Stimulated activated CD4-positive, alpha-beta T cell treated with anti-CD3 and anti-CD28 coated beads, Interleukin-15, amount 100 ng/mL, for 24 hours (primary cell): ENCODE measurements at places on chromosomes 2 and 18.
A peak's percentile ranks its signal among the peaks of the same experiment; 100 is the strongest.

DNA sequence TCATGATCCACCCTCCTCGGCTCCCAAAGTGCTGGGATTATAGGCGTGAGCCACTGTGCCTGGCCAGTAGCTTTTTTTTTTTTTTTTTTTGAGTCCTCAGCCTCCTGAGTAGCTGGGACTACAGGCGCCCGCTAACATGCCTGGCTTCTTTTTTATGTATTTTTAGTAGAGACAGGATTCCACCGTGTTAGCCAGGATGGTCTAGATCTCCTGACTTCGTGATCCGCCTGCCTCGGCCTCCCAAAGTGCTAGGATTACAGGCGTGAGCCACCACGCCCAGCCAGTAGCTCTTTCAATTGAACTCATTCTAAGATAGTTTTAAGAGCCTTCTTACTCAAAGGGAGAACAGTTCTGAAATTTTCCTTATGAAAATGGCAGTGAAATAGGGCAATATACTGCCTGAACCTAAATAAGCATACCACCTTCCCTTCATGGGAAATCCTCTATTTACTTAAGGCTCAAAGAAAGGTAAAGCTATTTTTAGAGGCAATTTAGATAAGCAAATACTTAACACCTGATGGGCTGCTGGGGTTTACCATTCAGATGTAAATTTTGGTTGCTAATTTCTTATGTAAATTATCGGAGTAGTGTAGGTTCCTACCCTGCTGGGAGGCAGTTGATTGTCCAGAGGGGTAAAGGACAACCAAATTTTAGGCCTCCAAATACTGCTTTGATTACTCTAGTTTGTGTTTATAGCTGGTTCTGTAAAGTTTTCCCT lies 144.7 kb downstream of the GREB1L start:
- DNase-seq = no peak

DNA sequence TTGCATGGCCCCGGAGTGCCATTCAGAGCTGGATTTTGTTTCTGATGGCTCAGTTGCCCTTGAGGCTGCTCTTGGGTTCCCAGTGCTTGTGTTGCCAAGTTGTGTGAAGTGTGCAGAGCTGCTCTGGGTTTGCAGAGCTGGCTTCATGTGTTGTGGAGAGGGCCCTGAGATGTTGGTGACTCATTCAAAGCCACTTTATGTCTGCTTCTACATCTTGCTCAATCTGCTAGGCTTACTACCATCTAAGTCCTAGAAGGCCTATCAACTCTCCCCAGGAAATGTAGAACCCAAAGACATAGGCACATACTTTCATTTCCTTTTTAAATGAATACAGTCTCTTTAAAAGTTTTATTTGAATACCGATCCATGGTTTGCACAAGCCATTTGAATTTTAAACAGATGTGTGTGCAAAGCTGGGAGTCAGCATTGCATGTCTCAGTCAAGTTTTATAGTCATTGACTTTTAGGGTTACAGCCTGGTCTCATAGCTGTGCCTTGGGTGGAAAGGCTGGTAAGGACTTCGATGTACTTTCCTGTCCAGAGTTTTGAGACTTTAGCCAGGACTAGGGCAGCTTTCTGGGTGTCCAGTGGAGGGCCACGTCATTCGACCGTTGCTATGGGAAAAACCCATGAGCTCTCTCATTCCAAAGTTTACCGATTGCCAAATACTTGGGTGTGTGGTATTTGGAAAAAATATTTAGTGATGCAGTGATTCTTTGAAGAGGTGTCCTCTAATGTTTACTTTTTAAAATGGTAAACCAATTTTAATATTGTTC lies 105.0 kb downstream of the LTBP1 start:
- no peak for DNase-seq

DNA sequence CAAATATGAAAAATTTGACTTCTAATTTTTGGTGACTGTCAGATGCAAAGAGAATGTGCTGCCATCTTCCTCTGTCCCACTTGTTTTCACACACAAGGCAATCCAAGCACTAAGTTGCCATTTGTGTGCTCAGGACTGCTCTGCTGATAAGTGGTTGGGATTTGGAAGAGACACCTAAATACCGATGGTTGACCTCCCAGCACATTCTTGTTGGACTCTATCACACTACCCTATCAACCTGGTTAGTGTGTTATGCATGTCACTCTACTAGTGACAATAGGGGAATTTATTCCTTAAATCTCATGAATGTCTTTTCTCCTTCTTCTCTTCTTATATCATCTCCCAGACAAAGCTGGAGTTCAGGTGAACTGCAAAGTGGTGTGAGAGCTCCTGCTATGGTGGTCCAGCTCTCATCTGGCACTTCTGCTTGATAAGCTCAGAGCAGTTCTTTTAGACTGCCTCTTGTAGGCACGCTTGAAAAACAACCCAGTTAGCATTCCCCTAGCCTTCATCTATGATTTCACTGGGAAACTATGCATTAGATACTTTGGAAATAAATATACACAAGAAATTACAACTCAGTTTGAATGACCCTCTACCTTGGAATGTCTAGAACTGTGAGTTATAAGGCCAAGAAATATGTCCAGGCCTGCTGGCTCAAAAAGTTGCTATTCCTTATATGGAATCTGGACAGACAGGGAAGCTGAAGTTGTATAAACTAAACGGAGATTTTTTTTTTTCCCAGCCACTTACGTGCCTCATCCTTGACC lies 404.8 kb downstream of the MEIS1 start:
- DNase-seq = no peak

DNA sequence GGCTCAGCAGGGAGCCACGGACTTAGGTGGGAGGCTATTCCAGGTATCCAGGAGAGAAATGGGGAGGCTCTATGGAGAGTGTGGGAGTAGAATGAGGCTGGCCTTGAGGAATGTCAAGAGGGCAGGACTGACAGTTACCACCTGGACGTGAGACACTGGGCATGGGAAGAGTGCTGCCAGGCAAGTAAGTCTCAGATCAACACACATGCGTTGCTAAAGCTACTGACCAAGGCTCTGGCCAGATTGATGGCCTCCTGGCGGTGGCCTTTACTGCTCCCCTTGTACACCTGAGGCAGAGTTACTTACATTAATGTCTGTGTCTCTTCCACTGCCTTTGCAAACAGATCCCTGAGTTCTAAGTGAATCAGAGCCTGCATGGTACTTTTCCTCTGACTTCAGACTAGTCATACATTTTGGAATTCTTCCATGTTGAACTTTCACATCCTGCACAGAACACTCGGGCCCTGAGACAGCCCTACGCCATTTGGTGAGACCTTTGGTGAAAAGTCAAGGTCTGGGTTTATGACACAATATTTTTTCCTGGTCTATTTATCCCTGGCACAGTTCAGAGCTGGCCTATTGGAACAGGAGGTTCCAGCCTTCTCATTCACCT lies 398.8 kb upstream of the TRIB2 start:
- no peak for DNase-seq

DNA sequence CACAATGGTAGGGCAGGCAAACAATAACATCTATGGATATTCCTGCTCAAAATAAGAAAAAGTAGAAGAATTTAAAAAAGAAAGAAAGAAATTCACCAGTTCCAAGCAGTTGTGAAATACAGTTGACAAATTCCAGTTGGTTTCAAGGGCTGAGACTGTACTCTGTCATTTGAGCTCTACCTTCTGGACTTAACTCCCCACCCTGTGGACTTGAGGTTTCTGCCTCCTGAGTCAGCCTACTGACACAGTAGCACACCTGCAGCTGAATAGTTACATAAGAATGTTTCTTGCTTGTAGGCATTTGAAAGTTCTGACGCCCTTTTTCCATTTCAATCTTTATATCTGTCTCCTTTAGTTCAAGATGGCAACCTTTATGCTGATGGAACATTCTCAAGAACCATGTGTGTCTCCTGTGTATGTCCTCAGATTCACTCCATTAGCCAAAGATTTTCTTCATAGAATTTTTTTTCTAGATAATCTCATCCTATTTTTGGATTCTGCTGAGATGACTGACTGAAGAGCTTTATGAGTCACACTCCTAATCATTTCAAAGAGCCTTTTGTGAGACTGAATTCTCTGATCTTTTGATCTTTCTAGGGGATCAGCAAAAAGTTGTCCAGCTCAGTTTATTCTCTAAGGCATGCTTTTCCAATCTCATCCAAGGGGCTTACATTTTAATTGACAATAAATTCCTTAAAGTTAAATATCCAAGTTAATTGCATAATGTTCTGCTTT lies 19.1 kb downstream of the NETO1 start:
- DNase-seq = no peak

DNA sequence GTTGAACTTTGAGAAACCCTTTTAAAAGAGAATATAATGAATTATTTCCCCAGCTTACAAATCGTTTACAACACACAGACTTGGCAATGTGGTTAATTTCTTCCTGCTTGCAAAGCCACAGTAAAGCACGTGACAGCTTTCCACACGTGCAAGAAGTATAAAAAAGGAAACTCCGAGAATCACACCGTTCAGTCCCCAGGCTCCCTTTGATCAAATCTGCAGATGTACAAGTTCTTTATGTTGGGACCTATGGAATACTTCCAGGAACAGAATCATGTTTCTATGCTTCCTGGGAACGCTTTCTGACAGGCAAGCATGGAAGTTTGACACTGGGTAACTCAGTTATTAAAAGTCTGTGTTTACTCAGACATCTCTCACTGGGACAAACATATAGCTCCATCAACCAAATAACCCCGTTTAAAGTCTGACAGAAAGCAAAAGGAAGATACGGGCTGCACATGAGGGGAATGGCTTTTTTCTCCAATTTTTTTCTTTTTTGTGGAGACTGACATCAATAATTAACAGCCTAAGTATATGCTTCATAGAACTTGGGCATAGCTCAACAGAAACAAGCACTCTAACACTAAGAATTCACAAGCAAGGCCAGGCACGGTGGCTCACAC lies 134.8 kb downstream of the EIPR1 start:
- DNase-seq = peak; percentile 34

DNA sequence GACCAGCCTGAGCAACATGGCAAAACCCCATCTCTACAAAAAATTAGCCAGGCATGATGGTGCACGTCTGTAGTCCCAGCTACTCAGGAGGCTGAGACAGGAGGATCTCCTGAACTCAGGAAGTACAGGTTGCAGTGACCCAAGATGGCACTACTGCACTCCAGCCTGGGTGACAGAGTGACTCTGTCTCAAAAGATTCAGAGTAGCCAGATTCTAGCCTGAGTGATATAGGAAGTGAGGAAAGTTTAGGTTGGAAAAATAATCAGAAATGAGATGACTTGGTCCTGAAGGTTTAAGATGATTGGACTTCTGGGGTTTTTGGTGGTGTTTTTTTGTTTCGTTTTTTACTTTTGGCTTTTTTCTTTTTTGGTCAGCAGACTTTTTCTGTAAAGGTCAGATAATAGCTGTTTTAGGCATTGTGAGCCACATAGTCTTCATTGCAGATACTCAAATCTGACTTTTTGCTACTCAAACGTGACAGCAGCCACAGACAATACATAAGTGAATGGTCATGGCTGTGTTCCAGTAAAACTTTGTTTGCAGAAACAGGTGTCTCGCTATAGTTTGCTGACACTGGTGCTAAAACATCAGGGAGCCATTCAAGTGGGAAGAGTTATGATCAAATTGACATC lies 104.1 kb upstream of the UBXN4 start:
- DNase-seq = no peak

DNA sequence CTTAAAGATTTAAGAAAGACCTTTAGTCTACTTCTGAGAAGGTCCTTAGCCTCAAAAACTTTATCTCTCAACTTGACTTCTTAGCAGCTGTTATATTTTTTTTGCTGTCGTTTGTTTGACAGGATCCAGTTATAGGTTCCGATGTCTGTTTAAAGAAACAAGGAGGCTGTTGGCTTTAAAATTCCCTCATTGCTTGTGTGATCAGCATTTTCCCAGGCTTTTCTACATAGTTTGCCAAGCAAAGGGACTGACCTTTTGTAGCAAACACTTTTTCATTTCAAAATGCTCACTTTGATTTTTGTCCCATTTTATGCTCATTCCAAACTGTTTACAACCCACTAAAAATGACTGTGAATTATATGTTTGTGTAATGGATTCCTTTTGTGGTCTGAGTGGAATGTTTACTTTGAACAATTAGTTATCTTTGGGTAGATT lies 394.9 kb downstream of the ARHGAP15 start:
- no peak for DNase-seq

- peak; percentile 3 for DNase-seq
Observed at GRCh38 chr18:57428221-57429150, 6.7 kb upstream of the ONECUT2 start.

- DNase-seq = peak; percentile 27
Observed at GRCh38 chr2:64260817-64261216, 116.6 kb upstream of the PELI1 start.

DNA sequence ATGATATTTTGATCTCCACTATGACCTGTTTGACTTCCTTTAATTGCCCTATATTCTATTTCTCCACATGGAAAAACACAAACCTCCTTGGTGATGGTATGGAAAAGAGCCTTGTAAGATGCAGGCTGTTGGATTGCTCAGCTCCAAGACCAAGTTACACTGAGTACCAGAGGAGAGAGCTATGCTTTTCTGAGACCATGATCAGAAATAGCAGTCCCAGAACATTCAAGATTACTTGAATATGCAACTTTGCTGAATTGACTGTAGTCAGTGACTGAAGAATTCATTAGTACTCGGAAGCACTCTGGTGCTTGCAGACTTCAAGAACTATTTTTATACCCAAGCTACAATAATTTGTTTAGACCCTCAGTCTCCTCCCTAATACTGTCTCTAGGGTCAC lies 310.6 kb upstream of the FSIP2 start:
- no peak for DNase-seq

DNA sequence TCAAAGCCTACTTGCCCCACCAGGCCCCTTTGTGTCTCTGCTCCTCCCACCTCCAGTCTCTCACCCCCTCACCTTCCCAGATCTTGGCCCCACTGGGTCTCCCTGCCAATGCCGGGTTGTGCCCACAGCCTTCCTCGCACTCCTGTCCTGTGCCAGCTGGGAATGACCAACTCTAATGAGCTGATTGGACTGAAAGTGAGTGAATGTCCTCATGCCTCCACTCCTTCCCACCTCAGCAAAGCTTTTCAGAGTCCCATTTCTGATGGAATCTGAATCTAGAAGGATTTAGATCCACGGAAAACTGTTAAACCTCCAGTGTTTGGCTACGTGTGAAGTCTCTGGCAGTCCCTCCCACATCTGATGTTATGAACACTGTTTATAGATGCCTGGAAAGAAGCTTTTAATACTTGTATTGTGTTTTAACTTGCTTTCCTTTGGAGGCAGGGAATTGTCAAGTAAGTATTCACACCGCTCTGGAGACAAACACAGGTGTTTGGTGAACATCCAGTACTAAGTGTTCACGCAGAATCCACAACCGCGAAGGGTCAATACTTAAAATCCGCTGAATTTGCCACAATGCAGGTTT lies 103.9 kb downstream of the RTN4 start:
- no peak for DNase-seq

- DNase-seq = no peak
Observed at GRCh38 chr18:62097698-62098097, 89.2 kb downstream of the PIGN start.

DNA sequence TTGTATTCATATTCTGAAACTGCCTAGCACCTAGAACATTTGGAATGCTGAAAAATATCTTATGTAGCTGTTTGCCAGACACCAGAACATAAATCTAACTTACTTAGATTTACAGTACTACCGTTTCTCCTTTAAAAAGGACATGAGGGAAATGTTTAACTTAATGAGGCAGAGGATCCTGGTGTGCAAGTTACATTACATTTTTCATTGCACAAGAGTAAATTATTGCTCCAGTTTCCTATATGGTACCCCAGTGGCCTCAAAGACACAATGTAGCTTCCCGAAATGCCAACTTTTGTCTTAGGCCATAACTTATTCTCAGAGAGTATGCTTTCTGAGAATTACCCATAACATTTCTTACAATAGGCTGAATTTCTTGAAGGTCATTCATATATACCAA lies 105.5 kb upstream of the DTNA start:
- DNase-seq = no peak

- DNase-seq = no peak
Observed at GRCh38 chr18:9333441-9334328, 888 bp upstream of the TWSG1 start.

GRCh38 chr2:100208141-100208770 lies 65.9 kb upstream of the AFF3 start:
- no peak for DNase-seq
